ENCODE measurements at places on chromosomes 7 and 10.

- DNase-seq: no peak
Observed at GRCh38 chr7:123351516-123352505, 152.0 kb upstream of the SLC13A1 start.

- DNase-seq: no peak
Observed at GRCh38 chr10:42990721-42991441, 86.0 kb upstream of the RET start.

DNA sequence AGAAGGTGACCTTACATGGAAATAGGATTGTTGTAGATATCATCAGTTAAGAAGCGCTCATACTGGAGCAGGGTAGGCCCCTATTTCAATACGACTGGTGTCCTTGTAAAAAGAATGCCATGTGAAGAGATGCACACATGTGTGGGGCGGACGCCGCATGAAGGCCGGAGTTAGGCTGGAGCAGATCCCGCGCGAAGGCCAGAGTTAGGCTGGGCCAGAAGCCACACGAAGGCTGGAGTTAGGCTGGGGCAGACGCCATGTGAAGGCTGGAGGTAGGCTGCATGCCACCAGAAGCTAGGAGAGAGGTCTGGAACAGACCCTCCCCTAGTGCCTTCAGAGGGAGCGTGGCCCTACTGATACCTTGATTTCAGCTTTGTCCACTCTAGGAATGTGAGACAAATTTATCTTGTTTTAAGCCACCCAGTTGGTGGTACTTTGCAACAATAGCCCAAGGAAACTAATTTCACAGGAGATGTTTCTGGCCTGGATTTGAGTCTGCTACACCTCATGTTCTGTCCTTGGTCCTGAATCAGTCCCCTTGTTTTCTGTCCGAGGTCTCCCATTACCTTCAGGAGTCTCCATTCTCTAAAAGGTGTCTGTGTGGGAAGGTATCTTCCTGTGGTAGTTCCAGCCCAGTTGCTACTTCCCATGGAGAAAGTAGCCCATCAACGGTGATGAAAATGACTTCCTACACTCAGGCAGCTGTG lies 585.8 kb downstream of the LRMDA start:
- DNase-seq: no peak

- no peak for DNase-seq
Observed at GRCh38 chr10:60194421-60194820, 195.3 kb downstream of the ANK3 start.

GRCh38 chr10:124875596-124875995 lies 66.3 kb upstream of the ZRANB1 start:
- DNase-seq: no peak

Measured in activated CD8-positive, alpha-beta memory T cell treated with anti-CD3 and anti-CD28 coated beads for 1 hour (primary cell).